ENCODE measurements at places on chromosomes 12 and 14.

- DNase-seq, result no peak
These were observed 341.0 kb downstream of the ZFP36L1 start for GRCh38 chr14:68451696-68452373.

GRCh38 chr14:90602088-90602687 lies 205.4 kb downstream of the CALM1 start:
- no peak for DNase-seq

DNA sequence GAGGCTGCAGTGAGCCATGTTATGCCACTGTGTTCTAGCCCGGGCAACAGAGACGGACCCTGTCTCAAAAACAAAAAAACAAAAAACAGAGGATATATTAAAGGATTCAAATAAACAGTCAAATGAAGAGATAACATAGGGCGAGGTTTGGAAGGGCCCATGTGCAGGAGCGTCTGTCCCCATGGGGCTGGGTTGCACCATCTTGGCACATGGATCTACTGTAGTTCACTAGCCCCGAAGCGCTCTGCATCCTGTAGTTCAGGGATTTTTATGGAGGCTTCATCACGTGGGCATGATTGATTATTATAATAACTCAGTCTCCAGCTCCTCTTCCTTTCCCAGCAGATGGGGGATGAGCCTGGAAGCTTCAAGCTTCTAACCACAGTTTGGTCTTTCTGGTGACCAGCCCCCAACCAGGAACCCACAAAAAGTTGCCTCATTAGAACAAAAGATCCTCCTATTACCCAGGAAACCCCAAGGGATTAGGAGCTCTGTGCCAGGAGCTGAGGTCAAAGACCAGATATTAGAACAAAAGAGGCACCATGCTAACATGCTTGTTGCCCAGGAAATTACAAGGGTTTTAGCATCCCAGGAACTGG lies 59.9 kb downstream of the HCAR2 start:
- DNase-seq, result no peak

DNA sequence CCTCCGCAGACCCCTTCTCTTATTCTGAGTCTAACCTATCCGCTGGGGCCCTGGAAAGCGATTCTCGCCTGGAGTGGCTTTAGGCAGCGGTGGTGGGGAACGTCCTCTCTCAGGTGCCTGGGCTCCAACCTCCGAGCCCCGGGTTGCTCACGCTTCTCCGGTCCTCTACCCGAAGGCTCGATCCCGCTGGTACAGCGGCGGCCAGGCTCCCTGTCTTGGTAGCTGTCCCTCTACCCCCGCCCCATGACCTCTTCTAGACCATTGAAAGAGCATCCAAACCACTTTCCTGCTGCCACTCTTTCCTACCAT lies 505 bp upstream of the HEBP1 start:
- no peak for DNase-seq

GRCh38 chr12:75439930-75440329 lies 40.6 kb upstream of the GLIPR1 start:
- DNase-seq, result no peak

- DNase-seq, result no peak
These were observed 436 bp downstream of the ASB2 start for GRCh38 chr14:93975791-93976476.

DNA sequence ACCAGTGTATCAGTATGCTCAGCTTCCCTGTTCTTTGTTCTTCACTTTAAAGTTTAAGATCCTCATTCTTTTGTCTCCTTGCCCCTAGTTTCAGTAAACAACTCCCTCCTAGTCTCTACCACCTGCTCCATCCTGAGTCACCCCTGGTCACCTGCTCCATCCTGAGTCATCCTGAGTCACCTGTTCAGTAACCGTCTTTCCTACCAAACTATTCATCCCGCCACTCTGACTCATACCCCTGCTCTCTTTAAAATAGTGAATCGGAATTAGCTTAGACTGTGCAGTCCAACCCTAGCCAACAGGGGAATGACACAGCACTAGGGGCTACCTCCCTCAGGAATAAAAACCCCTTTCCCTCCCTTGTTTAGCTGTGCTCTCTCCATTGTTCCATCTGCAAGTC lies 888.1 kb upstream of the MDGA2 start:
- no peak for DNase-seq
